ENCODE measurements at places on chromosomes 13 and 19.

DNA sequence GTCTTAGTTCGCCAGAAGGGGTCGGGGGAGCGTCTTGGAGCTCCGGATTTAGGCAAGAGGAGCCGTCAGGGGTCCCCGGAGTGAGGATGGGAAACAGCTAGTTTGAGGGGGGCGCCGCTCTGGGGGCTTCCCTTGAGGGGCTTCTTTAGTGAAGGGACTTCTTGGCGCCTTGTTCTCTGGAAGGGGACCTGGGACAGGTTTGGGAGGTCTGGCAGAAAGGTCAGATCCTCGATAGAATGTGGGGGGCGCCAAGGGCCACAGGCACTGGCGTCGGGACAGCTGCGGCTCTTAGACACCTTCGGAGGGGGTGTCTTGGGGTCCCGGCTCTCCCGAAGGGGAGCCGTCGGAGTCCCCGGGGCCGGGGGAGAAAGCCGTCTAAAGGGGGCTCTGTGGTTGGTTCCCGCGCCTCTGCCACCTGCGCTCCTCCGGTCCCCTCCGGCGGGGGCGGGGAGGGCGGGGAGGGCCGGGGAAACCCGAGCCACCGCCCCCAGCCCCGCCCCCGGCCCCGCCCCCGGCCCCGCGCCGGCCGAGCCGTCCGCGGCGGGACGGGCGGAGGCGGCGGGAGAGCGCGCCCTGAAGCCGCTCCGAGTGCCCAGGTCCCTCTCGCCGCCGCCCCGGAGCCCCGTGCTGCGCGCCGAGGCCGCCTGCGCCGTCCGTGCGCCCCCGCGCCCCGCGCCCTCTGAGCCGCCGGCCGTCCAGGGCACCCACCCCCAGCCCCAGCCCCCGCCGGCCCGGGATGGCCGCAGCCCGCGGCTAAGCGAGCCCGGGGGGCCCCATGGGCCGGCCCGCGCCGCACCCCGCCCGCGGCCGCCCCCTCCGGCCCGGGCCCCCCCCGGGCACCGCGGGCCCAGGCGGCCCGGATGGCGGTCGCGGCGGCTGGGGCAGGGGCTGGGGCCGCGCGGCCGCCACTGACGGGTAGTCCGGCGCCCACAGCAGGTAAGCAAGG lies at the start of gene NRTN:
NRTN (plus strand) TSS at position 552 of the 946 bp plus-strand sequence. CDS start 19,099 bp downstream, outside the sequence.
- peak; percentile 70 for DNase-seq

GRCh38 chr19:13693889-13694288 lies 70.4 kb upstream of the MRI1 start:
- no peak for DNase-seq

DNA sequence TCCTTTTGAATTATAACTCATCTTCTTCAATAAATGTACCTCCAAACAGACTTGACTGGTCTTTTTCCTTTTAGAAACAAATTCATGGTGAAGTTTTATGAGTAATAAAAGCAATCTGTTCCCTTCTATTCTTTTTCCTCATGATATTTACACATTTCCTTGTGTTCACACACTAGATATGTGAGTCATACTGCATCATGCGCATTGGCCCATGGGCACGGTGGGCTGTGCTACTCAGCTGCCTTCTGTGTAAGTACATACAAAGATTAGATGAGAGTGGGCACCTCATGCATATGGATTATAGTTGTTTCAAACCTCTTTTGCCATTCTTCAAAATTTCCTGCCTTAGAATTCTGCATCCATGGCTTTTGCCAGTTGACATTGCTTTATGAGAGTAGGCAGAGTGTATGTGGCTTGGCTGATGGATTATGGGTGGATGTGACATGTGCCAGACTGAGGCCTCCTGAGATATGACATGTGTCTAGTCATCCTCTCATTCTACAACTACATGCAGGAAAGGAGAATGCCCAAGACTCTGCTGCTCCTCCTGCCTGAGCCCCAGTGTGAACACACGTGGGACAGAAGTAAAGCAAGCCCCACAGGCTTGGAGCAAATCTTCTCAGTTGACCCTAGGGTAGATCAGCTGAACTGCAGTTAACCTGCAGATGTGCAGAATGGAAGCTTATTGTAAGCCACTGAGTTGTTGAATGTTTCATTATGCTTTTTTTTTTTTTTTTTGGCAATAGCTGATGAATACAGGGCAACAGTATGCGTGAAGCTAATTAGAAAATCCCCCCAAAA lies 109.9 kb downstream of the RBM26 start:
- no peak for DNase-seq

GRCh38 chr13:105184201-105184600 lies 1351.3 kb downstream of the EFNB2 start:
- no peak for DNase-seq

- no peak for DNase-seq
Observed at GRCh38 chr13:20462533-20462915, 63.1 kb downstream of the CRYL1 start.

GRCh38 chr19:49387936-49388372 lies at the start of gene KASH5:
TSS of gene KASH5 (plus strand) at chr19:49388249. CDS start at chr19:49390884, 2,635 bp downstream.
- DNase-seq, result no peak

- DNase-seq, result no peak
Observed at GRCh38 chr19:50925734-50926133, 14.5 kb upstream of the KLK4 start.

GRCh38 chr19:1172353-1173158 lies 1.5 kb downstream of the SBNO2 start:
- DNase-seq, result no peak

DNA sequence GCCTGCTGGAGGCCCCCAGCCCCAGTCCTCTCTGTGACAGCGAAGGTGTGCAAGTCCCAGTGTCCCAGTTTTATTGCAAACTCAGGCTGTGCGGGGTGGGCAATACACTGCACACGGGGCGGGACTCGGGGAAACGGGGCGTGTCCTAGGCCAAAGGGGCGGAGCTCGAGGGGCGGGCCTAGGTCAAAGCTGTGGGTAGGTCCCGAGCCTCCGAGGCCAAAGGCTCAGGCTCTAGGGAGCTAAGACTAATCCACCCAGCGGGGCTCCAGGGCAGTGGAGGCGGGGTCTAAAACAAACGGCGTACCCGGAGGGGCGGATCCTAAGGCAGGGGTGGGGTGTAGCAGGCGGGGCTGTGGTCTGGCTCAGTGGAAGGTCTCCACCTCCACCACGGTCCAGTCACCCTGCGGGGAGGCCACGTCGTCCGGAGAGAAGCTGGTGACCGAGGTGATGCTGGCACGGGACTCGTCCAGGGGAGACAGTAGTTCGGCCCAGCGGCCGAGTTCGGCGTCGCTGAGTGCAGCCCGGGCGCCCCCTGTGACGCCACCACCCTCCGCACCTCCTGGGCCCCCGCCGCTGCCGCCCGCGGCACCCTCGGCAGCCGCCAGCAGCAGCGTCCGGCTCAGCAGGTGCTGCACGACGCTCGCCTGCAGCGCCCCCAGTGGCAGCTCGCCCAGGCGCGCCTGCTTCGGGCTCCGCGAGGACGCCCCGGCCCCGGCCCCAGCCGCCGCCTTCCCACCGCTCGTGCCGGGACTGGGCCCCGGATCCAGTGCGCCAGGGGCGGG lies 5.3 kb downstream of the PRR36 start:
- peak; percentile 90 for DNase-seq

DNA sequence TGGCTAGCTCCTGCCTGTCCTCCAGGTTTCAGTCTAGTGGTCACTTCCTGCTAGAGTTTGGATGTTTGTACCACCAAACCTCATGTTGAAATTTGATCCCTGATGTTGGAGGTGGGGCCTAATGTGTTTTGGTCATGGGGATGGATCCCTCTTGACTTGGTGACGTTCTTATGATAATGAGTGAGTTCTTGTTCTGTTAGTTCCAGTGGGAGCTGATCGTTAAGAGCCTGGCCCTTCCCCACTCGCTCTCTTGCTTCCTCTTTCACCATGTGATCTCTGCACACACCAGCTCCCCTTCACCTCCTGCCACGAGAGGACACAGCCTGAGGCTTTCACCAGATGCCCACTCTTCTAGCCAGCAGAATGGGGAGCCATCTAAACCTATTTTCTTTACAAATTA lies 86.8 kb upstream of the SCEL start:
- DNase-seq, result no peak

DNA sequence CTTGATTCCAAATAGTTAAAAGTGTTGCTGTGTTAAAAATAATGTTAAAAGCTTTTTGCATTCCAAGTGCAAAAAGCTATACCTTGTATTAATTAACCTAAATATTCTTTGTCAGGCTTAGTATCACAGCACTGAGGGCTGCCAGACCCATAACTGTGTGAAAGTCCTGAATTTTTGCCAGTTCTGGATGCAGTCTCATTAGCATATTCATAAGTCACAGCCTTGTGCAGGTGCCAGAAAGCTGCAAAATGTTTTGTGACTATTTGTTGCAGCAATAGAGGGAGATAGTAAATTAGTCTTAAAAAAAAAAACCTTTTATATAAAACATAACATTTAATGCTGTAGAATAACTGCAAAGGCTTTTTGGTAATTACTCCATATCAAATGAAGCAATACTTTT lies 56.6 kb downstream of the SLITRK1 start:
- no peak for DNase-seq

GRCh38 chr13:110341445-110342244 lies 34.6 kb downstream of the COL4A2 start:
- DNase-seq, result no peak

- no peak for DNase-seq
Observed at GRCh38 chr19:29679598-29680210, 14.4 kb downstream of the PLEKHF1 start.

GRCh38 chr13:53642306-53642705 lies 613.7 kb downstream of the OLFM4 start:
- peak; percentile 16 for DNase-seq

GRCh38 chr19:43462383-43462782 lies 3.0 kb downstream of the LYPD3 start:
- DNase-seq, result no peak

GRCh38 chr13:22141716-22142115 lies 470.8 kb downstream of the FGF9 start:
- DNase-seq, result no peak

DNA sequence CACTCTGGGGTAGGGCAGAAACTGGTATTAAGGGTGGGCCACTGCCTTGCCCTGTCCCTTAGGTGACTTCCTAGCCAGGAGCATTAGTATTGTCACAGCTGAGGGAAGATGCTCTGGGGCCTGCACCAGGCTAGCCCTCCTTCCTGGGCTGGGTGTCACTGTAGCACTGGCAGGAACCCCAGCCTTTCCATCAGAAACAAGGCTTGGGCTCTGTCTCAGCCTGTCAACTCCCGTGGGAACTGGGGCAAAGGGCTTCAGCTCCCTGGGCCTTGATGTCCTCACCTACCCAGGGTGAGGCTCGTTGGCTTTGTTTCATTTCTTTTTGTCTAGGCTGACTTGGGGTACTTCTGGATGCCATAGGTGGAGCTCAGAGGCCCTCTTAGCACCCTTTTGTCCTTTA lies 18.0 kb downstream of the PAF1 start:
- DNase-seq, result no peak

GRCh38 chr13:95301968-95302393 lies 730 bp upstream of the ABCC4 start:
- DNase-seq, result peak; percentile 93

- no peak for DNase-seq
Observed at GRCh38 chr13:110240352-110240751, 66.6 kb downstream of the COL4A1 start.

DNA sequence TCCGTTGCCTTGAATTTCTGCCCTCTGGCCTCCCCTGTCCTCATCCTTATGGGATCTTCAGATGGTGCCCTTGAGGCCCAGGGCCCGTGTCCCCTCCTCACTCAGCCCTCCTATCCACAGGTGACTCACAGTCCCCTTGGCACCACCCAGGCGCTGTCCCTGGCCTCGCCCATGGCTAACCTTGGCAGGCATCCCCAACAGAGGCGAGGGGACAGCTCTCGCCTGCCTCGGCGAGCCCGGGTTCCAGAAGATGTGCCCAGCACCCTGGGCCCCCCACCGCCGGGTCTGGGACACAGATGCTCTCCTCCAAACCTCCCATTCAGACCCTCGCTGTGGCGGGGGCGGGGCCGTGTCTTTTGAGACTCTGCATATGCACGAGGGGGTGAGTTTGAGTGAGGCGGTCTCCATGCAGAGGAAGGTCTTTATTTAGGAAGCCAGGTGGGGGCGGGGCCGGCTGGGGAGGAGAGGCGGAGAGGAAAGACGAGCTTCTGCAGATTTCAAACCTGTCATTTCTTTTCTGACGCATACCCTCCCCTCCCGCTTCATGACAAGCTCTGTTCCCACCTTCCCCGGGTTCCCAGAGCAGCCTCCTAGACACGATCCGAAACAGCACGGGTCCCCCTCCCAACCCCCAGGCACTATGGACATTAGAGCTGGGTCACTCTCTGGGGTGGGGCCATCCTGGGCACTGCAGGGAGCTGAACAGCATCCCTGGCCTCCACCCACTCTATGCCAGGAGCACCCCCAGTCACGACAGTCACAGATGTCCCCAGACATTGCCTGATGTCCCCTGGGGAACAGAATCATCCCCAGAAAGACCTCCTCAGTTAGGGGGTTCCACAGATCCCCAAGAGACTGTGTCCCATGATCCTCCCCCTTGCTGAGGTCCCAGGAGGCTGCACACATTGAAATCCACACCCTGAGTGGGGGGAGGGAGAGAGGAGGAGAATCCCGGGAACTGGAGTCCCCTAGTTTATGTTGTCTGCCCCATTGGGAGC lies 48.5 kb downstream of the GNG7 start:
- DNase-seq, result no peak

DNA sequence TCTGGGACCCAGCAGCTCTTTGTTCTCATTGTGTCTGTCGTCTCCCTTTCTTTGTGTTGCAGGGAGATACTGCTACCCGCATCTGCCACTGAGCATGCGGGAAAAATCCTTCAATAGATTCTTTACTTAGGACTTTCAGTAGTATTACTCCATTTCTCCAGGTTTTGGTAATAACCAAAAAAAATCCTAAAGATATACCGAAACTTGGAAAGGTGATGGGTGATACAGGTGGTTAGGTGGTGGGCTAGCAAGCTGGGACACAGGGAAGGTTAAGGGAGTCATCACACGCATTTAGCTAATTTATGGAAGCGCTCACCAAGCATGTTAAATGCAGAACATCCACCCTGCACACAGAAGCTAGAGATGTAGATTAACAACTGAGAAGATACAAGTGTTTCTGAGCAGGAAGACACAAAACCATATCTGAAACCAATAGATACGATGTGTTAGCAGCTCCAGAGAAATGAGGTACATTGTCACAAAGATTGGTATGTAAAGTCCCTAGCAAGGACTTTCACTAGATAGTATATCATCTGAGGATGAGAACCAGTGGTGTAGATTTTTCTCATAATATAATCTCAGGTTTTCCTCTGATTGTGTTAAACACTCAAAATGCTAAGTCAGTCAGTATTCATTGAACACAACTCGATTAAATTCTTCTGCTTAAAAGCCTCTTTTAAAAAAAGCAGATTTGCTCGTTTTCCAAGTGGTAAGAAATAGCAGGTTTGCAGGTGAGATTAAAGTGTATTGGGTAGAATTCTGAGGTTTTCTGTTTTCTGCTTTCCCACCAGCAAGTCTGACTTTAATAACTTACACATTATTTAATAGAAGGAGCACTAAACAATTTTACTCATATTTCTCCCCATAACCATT lies 1.2 kb upstream of the SLAIN1 start:
- peak; percentile 37 for DNase-seq

- DNase-seq, result peak; percentile 91
Observed at GRCh38 chr19:45693106-45693788, 781 bp downstream of the QPCTL start.

DNA sequence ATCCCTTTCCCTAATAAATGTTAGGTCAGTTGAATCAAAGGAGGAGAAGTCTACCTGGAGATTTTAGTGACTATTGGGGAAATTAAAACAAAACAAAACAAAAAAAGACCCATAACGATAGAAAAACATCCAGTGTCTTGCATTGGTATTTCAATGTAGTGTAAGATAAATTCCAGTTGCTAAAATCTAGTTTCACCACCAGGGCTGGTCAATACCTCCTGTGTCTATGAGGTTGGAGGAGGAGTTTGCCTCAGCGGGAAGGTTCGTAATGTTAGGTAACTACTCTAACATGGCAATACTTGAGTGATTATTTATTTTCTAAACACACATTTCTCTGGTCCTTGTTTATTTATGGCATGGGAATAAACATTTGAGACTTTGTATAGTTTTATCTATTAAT lies 483.2 kb downstream of the FGF9 start:
- DNase-seq, result no peak
